NCI-H187 (cell line): ENCODE measurements at places on chromosomes 6 and 20.
A peak's percentile ranks its signal among the peaks of the same experiment; 100 is the strongest.

DNA sequence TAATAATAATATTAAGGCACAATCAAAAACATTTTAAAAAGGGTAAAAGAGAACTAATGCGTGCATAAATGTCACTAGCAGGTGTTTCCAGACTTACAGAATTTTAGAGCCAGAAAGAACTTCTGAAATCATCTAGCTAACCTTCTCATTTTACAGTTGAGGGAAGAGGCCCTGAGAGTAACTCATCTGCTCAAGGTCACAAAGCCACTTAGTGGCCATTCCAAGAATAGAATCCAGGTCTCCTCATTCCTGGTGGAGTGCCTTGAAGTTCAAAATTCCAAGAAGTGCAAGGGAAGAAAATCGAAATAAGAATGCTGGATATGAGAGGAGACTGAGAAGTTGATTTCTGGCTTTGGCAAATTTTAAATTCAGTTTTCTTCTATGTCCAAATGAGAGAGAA, 3.2 kb upstream of the KIAA0408 start:
- no peak for DNase-seq

DNA sequence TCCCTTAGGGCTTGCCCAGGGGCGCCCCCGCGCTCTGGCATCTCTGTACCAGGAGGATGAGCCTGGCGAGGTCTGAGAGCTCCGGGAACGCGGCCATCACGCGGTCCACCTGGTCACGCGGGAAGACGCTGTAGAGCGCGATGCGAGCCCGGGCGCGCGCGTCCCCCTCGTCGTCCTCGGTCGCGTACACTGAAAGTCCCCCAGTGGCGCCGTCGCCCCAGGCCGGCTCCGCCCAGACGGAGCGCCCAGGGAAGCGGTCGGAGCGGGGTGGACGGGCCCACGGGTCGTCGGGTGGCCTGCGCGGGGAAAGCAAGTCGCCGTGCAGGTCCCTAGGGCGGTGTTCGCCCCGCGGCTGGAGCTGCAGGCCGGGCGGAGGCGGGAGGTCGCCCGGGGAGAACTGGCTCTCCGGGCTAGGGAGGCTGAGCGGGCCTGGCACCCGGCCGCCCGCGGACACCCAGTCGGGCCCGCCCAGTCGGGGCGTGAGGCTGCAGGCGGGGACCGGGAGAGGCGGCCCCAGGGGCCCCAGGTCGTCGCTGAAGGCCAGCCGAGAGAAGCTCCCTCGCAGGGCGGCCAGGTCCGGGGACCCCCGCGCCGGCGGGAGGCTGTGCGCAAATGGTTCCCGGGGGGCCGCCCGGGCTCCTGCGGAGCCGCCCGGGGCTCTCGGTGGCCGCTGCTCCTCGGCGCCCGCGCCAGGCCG, 34.0 kb downstream of the ZC3H12D start:
- no peak for DNase-seq

DNA sequence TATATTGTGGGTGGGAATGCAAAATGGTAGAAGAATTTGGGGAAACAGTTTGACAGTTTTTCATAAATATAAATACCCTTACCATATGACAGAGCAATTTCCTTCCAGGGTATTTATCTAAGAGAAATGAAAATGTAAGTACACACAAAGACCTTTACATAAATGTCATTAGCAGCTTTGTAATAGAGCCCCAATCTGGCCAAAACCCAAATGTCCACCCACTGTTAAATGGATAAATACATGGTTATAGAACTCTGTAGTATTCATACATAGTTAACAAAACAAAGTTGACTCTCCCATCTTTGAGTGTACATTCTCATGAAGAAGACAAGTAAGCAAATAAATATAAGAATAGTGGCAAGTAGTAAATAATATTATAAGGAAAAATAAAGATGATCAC, 514.8 kb upstream of the NOX3 start:
- no peak for DNase-seq

DNA sequence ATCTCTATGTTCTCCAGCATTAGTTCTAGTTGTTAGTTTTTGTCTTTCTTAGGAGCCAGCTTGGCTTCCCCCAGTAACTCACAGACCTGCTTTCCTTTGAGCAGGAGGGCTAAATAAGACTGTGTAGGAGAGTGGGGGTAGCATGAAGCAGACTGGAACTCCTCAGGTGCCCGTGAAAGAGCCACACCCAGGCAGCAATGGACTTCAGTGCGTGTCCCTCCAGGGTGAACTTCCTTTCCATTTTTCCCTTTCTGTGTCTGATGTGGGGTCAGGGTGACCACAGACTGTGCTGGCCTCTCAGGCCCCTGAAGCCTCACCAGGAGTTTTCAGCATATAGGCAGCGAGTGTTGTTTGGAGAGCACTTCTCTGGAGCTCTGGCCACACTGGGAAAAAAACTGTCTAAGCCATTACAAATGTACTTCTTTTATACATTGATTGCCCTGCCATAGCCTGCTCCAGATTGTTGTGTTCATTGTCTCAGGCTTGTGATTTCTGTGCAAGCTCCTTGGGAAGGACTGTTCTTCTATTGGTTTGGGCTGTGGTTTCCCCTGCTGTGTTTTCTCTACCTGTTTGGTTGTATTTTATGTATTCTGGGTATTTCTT, 55.7 kb downstream of the SH3BGRL2 start:
- no peak for DNase-seq

GRCh38 chr20:36676701-36677421, 30.9 kb upstream of the SLA2 start:
- DNase-seq, result no peak

DNA sequence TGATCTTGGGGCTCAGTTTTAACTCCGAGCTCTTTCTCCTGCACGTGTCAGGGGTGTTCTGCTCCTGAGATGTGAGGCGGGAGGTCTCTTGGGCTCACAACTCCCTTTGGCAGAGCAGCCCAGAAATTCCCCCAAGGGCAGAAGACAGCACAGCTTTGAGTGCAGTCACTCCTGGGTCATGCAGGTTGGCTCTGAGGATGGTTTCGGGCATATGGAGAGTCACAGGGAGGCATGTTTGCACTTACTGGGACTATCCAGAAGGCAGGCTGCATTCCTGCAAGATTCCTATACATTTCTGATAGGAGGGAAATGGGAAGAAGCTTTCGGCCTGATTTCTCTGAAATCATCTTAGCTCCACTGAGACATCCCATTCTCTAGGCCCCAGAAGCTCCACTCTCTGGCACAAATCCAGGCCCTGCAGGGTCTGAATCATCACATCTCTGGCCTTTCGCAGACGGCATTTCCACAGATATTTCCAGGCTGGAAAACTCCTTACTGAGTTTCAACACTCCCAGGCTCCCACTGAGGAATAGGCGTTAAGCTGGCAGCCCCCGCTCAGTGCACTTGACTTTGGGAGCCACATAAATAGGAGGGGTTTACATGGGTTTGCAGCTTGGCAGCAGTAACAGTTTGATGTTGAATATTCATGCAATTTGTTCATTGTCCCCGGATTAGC, 39.7 kb downstream of the AGPAT4 start:
- no peak for DNase-seq

DNA sequence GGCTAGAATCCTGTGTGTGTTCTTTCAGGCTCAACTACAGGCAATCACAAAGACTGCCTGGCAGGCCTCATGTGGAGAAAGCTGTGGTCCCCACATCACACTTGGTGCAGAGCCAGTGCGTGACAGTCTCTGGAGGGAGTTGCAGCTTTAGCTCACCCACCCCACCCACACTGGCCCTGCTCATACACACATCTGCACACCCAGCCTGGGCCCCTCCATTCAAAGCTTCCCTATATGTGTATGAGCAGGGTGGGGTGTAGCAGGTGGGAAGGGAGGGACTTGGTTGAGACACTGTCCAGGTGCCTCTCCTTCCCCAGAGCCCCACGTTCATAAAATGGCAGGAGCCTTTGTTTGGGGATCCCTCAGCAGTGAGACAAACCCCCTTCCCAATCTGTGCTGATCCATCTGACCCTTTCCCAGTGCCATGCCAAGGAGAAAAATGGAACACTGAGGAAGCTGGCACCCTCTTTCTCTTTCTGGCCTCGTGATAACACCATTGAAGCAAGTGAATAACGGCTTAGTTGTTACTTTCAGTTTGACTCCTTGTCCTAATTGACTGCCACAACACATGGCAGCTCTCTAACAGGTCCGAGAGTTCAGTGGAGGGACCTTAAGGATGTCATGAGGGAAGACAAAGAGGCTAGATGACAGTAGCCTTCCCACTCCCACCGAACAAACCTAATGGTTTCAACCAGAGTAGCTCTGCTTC, 53.8 kb upstream of the NRSN1 start:
- DNase-seq, result no peak

DNA sequence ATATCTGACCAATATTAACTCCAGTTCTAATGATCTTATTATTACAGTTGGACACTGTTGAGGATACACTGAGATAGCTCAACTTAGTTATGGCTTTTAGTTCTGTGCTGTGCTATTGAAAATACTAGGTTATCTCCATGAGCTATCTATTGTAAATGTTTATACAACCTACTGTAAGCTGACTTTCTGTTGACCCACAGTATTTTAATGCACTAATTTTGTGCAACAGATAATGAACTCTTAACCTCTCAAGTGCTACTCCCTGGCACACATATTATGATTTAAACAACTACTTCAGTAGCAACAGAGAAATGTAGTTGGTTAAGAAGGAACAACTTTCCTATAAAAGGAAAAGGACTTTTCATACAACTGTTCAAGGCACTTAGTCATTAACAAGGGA, 5.2 kb upstream of the MMS22L start:
- no peak for DNase-seq

DNA sequence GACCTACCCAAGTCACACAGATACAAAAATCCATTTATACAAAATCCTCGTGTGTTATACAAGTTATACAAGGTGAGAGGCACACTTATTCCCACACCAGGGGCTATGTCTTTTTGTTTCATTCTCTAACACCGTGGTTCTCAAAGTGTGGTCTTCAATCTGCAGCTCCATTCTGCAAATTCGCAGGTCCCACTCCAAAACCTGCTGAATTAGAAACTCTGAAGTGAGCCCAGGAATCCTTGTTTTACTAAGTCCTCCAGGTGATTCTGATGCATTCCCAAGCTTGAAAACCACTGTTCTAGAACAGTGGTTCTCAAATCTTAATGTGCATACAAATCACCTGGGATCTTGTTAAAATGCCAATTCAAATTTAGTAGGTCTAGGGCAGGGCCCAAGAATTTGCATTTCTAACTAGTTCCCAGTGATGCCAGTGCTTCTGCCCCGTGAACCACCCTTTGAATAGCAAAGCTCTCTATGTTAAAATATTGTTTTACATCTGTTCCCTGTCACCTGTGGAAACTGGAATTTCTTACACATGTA, 35.1 kb downstream of the LRFN2 start:
- DNase-seq, result no peak

GRCh38 chr20:58012731-58013510, 215.5 kb downstream of the ANKRD60 start:
- no peak for DNase-seq

- peak; percentile 9 for DNase-seq
These were observed 92.6 kb downstream of the RNGTT start for GRCh38 chr6:88870717-88871330.

DNA sequence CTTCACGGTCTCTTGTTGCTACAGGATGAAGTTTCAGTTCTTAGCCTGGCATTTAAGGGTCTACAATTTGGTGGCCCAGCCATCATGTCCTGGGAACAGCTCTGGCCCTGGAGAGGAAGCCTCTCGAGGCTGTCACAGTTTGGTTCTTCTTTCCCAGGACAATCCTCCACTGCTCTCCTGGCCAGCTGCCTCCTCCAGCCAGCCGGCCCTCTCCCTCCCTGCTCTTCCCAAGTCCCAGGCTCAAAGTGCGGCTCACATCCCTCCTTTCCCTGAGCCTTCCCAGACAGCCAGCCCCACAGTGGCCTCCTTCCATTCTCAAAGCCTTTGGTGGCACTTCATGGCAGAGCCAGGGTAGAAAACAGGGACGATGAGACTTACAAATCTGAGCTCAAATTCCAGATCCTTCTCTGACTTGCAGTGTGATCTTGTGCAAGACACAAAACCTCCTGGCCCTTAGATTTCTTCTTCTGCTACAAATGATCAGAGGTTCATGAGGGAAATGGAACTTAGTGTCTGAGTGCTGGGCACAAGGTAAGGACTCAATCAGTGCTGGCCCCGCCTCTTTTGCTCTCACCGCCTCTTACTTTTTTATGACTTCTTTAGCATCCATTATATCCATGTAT, 223.8 kb upstream of the ECI2 start:
- no peak for DNase-seq

GRCh38 chr6:132964101-132964867, 149.9 kb downstream of the RPS12 start:
- no peak for DNase-seq

GRCh38 chr6:125307150-125307838, 5.5 kb upstream of the HDDC2 start:
- no peak for DNase-seq
